C1 segment of cervical spinal cord (tissue), 14 donors: ENCODE measurements at places on chromosomes 4 and X.

DNA sequence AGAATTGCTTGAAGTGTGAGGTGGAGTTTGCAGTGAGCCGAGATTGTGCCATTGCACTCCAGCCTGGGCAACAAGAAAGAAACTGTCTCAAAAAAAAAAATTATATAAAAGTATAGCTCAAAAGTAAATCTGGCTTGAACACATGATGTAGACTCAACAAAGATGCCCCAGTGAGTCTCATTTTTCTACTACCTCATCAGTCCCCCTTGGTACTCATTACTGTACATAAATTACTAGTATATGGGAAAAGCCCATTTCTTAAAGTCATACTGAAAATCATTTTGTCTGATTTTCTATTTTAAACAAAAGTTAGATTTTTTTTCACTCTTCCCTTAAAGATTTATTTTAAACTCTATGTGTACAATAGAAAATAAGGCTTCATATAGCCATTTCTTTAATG, 39.2 kb downstream of the FAM241A start:
- no peak for DNase-seq

GRCh38 chrX:52420824-52421443, 52.1 kb downstream of the XAGE2 start:
- DNase-seq: no peak

DNA sequence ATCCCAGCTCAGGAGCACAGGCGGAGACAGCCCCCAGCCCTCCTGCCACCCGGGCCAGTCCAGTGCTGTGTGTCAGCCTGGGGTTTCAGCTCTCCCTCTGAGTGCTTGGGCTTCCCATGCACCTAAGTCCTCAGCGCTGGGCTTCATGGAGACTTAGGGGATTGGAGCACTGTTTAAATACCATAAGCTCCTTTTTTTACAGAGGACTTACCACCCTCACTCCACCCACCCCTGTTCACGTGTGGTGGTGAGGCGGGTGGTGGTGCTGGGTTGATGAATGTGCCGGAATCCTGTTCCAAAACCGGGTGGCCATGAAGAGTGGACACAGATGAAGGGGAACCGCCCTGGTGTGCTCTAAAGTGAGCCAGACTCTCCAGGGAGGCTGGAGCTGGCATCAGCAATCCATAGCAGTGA, 66.9 kb downstream of the PSAPL1 start:
- DNase-seq: no peak

DNA sequence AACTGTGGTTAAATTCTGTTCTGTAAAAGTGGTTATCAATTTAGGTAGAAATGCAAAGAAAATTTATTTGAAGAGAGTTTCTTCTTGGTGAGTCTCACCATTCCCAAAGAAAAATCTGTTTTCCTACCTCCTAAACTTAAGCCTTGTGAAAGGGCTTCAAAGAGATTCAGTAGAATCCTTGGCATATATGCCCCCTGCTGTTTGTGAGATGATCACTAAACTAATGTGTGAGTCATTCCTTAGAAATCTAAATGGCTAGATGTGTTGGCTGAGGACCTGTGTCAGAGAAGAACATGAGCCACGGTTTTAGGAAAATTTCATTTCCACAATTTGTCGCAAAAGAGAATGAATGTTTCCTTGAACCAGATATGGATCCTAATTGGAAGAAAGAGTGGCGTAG, 260.9 kb downstream of the SLC7A11 start:
- DNase-seq: no peak

GRCh38 chr4:131430302-131430701, 1718.8 kb upstream of the PCDH10 start:
- no peak for DNase-seq

GRCh38 chrX:115255003-115255402, 21.1 kb upstream of the LRCH2 start:
- DNase-seq: no peak

DNA sequence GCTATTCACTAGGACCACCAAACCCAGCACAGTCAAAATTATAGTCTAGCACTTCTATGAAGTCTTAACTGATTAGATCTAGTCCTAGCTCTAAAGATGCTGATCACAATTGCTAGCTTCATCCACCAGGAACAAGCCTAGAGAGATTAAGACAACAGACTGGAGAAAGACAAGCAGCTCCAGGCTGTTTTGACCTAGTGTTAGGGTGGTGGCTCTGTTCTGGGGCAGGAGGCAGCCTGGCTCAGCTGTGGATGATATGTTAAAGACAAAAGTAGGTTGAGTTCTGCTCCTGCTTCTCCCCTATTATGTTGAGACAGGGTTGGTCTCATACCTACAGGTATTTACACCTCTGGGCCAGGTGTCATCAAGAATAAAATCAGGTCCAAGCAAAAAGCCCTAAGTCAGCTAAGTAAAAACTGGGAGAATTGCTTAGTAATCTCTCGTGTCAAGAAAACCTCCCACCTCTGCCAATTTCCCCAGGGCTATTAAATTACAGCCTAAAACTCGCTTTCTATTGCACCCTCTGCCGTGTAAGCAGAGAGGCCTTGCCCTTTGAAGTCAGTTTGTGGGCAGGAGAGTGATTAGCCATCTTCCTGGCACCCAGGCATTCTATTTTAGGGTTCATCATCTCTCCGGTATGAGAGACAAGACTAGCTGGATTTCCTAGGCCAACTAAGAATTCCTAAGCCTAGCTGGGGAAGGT, 39.9 kb downstream of the RAB40AL start:
- DNase-seq: no peak

DNA sequence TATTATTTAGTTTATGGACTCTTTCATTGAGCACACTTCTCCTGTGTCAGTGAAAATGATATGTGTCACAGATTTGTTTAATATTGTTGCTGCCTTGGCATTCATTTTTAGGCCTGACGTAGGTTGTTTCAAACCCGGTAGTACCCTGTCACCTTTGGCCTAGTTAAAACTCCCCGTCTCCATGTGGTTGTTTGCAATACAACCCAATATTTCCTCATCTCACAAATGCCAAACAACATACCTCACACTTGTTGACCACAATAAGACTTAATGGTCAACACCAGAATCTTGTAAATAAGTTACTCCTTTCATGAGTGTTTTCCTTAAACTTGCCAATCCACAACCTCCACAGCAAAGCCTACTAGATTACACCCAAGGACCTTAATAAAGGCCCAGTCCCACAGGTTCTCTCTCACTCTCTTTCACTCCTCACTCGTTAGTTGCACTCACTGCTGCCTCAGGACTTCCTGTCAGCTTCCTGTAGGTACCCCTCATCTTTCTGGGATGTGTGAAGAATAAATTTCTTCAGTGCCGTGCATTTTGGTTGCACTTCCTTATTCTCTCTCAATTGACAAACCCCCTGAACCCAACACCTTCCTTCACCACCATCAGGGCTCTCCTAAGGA, 31.3 kb downstream of the IL13RA2 start:
- DNase-seq: no peak

DNA sequence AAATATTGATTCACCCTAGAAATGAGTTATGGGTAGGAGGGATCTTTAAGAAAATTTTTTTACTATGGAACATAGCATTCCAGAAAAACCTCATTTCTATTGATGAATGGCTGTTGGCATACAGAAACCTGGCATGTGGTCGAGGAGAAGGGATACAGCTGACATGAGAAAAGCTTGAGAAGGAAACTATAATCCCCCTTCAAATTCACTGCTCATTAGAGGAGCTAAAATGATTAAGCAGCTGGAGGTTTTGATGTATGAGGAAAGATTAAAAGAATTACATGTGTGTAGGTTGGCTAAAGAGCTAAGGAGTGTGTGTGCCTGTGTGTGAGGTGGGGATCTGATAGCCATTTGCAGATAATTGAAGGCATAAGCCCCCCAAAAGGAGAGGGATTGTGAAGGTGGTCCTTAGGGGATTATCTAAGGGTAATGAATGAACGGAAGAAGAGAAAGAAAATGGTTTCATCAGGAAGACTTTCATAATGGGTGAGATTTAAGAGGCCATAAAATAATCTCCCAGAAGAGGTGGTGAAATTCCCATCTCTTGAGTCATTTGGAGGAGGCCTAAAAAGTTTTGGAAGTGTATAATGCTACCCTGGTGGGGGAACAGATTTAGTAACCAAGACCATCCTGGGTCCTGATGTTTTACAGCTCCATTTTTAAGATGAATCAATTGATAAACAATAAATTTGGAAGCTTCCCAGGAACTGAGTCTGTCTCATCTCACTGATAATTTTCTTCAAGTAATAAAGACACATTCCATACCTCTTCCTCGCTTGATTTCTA, 272.0 kb upstream of the HAND2 start:
- DNase-seq: no peak

DNA sequence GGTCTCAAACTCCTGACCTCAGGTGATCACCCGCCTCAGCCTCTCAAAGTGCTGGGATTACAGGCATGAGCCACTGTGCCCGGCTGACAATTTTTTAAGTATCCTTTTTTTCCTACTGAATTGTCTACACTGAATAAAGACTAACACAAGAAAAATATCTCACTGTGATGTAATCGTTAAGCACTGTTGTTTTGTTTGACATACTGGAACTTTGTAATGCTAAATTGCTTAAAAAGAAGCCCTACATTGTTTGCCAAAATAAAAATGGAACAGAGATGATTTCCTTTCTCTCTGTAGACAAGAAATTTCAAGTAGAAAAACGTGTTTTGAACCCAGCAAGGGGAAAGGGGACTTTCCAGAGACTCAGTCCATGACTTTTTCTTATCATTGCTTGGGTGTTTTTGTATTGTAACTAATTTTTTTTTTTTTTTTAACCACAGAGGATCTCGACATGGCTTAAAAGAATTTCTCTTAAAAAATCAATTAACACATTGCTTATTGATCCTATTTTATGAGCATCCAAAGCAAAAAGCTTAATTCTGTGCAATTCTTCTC, 74.9 kb downstream of the TMEM156 start:
- DNase-seq: no peak

- no peak for DNase-seq
These were observed 322.8 kb upstream of the FAT1 start for GRCh38 chr4:187046471-187046870.

GRCh38 chrX:65609237-65609636, 58.2 kb upstream of the MSN start:
- DNase-seq: no peak

DNA sequence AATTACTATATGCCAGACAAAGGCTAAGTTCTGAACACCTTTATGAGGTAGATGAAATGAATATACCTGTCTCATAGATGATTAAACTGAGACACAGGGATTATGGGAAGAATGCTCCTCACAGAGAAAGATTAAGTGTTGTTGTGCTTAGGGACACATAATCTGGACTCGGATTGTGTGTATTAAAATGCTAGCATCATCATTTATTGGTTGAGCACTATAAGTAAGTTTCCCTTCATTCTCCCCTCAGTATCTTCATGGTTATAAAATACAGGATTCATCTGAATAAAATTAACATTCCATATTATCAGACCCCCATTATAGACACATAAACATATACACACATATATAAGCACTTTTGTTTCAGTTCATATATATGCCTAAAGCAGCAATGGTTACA, 463.5 kb downstream of the PPP4R3C start:
- no peak for DNase-seq

GRCh38 chr4:102217775-102218355, 127.4 kb downstream of the SLC39A8 start:
- no peak for DNase-seq

DNA sequence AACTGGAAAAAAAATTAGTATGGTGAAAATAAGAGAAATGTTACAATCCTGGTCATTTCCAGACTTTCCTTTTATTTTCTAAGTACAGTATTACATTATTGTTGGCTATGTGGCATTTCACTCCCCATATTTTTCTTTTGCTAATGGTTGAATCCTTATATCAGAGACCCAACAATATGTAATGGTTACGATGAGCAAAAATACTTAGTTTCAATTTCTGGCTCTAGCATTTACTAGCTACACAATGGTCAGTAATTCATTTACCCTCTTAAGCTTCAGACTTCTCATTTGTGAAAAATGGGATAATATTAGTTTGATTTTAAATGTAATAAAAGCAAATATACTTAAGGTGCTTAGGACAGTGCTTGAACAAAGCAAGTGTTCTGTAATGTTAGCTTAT, 942.9 kb upstream of the PABPC4L start:
- no peak for DNase-seq

- no peak for DNase-seq
These were observed 377.8 kb upstream of the PRKX start for GRCh38 chrX:4091046-4091760.
